Stimulated activated CD8-positive, alpha-beta memory T cell treated with anti-CD3 and anti-CD28 coated beads, Interleukin-15, amount 100 ng/mL, for 1 hour (primary cell): ENCODE measurements at places on chromosomes 2 and 18.
A peak's percentile ranks its signal among the peaks of the same experiment; 100 is the strongest.

- DNase-seq, result no peak
These were observed 2.3 kb upstream of the VSNL1 start for GRCh38 chr2:17538022-17538843.

DNA sequence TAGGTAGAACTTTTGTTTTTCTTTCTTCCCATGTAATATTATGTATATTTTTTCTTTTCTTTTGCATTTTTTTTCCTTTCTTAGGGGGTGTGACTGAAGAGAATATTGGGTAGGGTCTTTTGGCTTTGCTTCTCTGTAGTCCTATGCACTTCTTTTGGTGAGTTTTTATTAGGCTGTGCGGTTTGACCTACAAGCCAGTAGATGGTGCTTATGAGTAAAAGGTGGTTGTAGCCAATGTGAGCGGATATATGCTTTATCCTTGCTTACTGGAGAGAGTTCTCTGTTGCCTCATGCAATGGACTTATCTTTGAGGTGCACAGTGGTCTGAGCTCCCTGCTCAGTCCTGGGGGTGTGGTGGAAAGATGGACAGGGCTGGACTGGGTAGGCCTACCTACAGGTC lies 52.7 kb downstream of the DSEL start:
- DNase-seq, result no peak

GRCh38 chr2:225019105-225019504 lies 23.2 kb downstream of the DOCK10 start:
- no peak for DNase-seq

DNA sequence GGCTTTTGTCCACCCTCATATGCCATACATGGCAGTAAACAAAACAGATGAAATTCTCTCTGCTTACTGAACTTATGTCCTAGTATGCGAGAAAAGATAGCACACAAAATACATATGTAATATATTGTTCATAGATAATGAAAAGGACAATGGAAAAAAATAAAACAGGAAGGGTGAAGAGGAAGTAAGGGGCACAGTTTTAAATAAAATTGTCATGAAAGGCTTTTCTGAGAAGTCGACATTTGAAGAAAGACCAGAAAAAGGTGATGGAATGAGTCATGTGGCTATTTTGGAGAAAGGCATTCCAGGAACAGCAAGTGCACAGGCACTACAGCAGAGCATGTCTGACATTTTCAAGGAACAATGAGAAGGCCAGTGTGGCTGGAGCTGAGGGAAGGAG lies 56.4 kb downstream of the KCNH7 start:
- no peak for DNase-seq

DNA sequence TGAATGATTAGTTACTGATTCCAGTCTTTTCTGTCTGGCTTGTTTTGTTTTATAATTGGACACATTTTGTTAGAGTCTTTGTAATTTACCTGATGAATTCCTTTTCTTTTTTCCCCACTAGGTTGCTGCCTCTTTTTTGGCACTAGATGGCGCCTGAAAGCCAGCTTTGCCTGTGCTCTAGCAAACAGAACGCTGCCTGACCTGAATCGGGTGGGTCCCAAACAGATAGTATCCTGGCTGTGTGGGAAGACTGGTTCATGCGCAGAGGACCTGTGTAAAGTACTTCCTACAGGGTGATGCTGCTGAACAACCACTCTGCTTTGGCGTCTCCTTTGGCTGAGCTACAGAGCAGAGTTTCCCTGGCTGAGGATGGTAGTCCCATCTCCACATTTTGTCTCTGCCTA lies 288.2 kb downstream of the IKZF2 start:
- DNase-seq, result no peak

DNA sequence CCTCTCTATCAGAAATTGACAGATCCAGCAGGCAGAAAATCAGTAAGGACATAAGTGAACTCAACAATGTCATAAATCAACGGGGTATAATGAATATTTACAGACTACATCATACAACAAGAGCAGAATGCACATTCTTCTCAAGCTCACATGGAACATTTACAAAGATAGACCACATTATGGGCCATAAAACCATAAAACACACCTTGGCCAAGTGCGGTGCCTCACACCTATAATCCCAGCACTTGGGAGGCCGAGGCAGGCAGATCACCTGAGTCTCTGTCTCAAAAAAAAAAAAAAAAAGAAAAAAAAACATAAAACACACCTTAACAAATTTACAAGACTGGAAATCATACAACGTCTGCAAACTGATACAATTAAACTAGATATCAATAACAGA lies 36.7 kb downstream of the FBXO15 start:
- no peak for DNase-seq

DNA sequence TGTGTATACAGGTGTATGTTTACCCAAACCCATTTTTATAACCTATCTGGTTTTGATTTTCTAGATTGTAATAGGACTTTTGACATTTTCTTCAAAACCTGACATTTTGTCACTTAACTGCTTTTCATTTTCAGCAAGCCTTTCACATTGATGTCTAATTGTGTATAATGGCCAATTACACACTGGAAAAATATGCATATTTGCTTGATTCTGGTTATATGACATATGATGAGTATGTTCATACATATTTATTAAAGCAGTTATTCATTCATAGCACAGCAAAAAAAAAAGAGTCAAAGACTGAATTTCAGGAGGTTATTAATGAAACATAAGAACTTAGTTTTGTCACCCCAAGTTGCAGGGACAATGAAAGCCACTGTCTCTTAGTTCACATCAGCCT lies 307.7 kb upstream of the TNP1 start:
- DNase-seq, result no peak

DNA sequence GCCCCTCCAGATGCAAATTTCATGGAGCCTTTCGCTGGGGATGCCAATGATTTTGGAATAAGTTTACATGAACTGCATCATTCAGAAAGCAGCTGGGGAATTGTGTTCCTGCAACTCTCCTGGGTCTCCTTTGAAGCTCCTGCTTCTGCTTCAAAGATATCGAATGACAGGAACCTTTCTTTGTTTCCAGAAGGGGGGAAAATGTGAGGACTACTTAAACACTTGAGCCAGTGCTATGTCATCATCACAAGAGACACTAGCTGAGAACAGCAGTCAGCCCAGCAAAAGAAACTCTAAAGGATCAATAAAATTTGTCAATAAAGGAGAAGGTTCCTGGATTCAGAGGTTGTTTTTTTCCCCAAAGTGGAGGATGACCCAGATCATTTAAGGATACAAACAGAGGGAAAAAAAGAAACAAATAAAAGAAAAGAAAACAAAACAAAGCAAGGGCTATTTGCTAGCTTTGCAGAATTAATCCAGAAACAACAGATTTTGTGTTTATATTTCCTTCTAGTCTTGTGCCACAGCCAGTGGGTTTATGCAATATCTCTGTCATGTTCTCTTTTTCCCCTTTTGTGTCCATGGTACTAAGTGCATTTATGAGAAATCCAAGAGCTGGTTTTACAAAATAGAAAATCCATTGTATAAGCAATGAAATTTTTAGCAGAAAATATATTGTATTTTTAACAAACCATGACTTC lies 463.7 kb downstream of the CDH2 start:
- DNase-seq, result no peak

GRCh38 chr2:217527590-217528202 lies 475.1 kb downstream of the TNS1 start:
- no peak for DNase-seq

DNA sequence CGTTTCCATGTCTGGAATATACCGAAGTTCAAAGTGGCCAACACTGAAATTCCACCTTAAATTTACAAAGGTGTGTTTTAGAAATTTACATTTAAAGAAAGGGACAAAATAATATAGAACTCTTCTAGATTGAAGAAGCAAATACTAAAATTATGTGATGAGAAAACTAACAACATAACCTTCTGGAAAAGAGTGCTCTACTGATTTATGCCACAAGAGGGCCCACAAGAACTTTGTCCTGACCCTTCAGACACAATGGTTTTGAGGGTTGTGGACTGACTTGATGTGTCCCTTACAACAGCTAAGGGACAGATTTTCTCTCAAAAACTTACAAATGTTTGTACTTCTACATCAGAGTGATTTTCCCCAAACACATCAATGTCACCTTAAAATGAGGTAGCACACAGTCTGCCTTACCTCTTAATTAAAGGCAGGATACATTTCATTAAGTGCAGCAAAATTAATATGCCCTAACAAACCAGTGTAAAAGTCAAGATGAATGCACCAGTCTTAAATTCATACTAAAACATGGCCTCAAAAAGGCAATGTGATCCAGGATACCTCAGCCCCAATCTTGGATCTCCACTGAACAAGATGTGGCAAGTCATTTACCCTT lies 36.2 kb downstream of the EIF2AK3 start:
- DNase-seq, result peak; percentile 17

DNA sequence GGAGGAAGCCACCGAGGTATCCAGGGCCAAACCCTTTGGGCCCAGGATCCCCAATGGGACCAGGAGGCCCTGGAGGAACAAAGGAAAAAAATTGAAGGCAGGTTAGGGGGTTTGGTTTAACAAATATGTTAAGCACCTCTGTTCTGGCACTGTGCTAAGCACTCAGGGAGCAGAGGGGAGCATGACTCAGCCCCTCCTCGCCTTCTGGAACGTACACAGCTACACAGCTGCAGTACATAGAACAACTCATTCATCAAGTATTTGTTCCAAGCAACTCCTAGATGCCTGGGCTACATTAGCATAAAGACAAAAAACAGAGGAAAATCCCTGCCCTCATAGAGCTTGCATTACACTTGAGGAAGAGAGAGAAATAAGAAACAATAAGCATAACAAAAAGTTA lies 153.6 kb downstream of the COL4A4 start:
- no peak for DNase-seq

- DNase-seq, result no peak
These were observed 3.5 kb upstream of the IGFBP5 start for GRCh38 chr2:216698895-216699294.

GRCh38 chr2:108074150-108074549 lies 87.8 kb downstream of the SLC5A7 start:
- no peak for DNase-seq

DNA sequence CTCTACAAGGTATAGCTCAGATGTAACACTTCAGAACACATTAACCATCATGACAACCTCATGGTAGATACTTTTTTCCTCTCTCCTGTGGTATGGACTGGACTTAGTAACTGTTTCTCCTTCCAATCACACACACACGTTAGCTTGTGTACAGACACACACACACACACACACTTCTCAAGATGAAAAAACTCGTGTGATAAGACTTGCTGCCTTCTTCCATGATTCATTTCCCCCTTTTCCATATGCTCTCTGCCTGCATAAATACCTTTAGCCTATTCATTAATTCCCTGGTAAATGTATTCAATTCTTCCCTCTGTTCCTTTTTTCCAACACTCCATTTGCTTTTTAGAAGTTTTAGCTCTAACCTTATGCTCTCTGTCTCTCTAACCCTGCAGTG lies 118.9 kb upstream of the TANK start:
- no peak for DNase-seq

- DNase-seq, result no peak
These were observed 24.1 kb upstream of the ANXA4 start for GRCh38 chr2:69717861-69718273.

GRCh38 chr2:70411483-70412125 lies 109.7 kb upstream of the FAM136A start:
- no peak for DNase-seq

- no peak for DNase-seq
These were observed 1425.7 kb downstream of the DSC3 start for GRCh38 chr18:29616867-29617266.

- no peak for DNase-seq
These were observed 40.9 kb upstream of the LAPTM4A start for GRCh38 chr2:20092226-20092900.

- no peak for DNase-seq
These were observed 471.5 kb downstream of the PIK3C3 start for GRCh38 chr18:42426496-42427015.

DNA sequence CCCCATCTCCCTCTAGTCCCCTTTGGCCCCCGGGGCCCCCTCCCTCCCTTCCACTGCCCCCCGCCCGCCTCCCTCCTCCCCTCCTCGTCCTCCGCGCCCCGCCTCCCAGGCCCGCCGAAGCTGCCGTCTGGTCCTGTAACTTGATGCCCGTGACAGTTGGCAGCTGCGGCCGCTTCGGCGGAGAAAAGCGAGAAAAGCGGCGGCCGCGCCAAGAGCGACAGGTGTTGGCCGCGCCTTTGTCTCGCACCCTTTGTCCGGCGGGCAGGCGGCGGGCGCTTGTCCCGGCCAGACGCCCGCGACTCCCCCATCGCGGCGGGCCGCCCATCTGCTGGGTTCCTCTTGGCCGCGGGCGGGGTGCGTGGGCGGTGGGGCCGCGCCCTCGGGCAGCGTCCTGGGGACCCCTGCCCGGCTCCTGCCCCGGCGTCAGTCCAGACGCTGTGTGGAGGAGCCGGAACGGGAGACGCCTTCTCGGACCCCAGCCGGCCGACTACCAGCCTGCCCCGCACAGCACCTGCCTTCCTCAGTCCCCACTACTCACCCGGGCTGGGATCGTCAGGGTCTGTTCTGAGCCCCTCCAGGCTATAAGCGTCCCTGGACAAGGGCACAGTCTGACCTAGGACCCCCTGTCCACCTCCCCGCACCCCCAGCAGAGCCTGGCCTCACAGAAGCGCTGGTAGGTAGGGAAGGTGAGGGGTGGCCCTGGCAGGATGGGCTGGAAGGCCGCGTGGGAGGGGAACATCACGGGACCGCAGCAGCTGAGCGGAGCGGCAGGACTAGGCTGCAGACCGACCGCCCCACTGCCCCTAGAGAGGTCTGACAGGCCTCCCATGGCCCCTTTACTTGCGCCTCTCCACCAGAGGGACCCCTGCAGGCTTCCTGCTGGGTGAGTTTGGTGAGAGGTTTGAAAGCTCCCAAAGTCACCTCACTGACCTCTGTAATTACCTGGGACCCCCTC lies 1.2 kb upstream of the HES6 start:
- DNase-seq, result no peak

DNA sequence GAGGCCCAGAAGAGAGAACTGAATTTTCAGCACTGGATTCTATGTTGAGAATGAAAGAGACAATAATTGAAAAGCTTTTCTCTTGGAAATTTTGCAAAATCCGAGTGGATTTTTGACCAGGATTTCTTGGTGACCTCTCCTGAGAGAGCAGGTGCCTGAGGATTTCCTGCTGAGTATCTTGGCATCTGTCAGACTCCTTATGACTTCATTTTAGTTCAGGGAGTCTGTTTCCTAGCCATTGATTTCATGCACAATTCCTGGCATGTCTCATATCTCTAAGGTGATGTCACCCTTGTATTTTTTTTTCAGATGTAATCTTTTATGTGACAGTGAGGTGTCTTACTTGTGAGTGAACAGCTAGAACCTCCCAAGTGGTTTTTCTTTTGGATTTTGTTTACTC lies 195.9 kb downstream of the NEDD4L start:
- DNase-seq, result no peak

DNA sequence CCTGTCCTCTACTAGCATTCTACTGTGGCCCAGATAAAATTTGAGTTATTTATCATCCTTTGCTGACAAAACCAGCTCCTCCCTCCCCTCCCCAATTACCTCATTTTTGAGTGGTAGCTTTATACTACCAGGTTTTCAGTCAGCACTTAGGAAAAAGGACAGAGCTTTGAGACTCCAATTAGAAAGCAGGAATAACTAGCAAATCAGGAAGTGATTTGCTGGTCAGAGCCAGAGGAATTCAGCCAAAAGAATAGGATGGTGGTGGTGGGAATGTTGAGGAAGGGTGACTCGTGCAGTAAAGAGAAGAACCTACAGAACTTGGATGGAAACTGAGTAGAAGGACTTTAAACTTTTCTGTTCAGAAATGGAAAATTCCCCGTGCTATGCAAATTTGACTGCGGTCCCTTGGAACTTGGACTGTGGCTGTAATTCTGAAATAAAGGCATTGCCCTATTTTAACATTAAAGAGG lies 3.7 kb downstream of the MYL12B start:
- DNase-seq, result no peak
